ENCODE measurements at places on chromosomes 2 and 18. TPM values are rescaled to one million over a fixed set of nuclear protein-coding genes. Genes with fewer than 3 reads are reported as not detected.

The CYTIP gene
- total RNA-seq = 0.82 TPM

GRCh38 chr2:207530160-207531031, 634 bp downstream of the CREB1 start:
- DNase-seq = peak; percentile 52

- no peak for DNase-seq
These were observed 5.8 kb upstream of the SEMA4C start for GRCh38 chr2:96875498-96876268.

The PSMA8 gene
- total RNA-seq = not detected

- DNase-seq = no peak
These were observed 249.1 kb upstream of the SALL3 start for GRCh38 chr18:78730546-78730945.

The KLHL14 gene
- not detected for total RNA-seq

DNA sequence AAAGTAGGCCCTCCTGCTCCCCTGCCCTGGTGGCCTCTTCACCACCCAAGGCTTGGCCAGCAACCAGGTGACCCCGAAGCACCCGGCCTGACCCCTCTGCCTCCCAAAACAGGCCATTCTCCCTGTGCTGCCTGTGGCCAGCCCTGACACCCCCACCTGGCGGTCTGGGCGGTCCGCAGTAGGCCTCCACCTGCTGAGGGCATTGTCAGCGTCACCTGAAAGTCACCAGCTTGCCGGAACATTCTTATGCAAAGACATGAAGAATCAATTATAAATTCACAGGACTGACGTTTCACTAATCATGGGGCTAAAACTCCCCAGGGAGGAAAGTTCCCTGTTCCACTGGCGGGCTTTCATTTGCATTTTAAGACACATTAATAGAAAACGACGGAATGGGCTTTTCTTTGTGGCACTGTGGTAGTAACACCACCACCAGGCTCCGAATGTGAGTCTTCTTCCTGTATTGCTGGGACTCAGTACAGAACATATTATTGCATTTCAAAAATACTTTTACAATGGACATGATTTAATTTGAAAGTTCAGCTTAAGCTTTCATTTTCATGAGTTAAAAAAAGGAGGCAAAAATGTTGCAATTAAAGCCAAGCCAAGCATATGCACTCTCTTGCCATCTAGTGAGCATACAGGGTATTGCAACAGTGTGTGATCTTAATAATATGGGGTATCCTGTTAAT, 57.4 kb downstream of the ADI1 start:
- peak; percentile 70 for DNase-seq

DNA sequence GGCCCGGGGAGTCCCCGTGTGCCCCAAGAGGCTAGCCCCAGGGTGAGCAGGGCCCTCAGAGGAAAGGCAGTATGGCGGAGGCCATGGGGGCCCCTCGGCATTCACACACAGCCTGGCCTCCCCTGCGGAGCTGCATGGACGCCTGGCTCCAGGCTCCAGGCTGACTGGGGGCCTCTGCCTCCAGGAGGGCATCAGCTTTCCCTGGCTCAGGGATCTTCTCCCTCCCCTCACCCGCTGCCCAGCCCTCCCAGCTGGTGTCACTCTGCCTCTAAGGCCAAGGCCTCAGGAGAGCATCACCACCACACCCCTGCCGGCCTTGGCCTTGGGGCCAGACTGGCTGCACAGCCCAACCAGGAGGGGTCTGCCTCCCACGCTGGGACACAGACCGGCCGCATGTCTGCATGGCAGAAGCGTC, 16.9 kb upstream of the FAHD2A start:
- DNase-seq = no peak

The HOXD13 gene
- not detected for total RNA-seq
